ENCODE measurements at places on chromosomes 5 and 9. TPM values are rescaled to one million over a fixed set of nuclear protein-coding genes. Genes with fewer than 3 reads are reported as not detected.

- H3K4me3 ChIP-seq, result no peak overlapping the region
- no peak overlapping the region for H3K27ac ChIP-seq
- peaks cover 4% of the 10 kb centered on the region for H3K27me3 ChIP-seq
- no peaks in the 10 kb centered on the region for H3K36me3 ChIP-seq
These were observed 108.2 kb downstream of the TTLL11 start for GRCh38 chr9:121984726-121985402.

DNA sequence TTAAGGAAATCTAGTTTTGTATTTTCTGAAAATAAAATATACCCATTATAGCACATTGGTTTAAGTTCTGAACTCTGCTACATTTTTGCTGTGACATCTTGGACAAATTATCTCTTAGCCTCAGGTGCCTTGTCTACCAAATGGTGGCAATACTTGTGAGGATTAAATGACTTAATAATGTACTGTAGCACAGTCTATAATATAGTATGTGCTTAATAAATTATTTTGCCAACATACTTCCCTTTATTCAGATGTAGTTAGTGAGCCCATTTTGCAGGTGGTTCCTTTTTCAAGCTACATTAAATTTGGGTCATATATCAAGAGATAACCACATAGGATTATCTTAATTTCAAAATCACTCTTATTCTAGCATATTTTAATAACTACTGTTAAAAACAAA is 3.2 kb downstream of the ETF1 start:
- peak overlapping the region; percentile 97 for H3K4me3 ChIP-seq
- peaks cover 3% of the 10 kb centered on the region for H3K4me1 ChIP-seq
- peak overlapping the region; percentile 96 for H3K27ac ChIP-seq
- no peak for DNase-seq
- H3K36me3 ChIP-seq, result peaks cover 72% of the 10 kb centered on the region

DNA sequence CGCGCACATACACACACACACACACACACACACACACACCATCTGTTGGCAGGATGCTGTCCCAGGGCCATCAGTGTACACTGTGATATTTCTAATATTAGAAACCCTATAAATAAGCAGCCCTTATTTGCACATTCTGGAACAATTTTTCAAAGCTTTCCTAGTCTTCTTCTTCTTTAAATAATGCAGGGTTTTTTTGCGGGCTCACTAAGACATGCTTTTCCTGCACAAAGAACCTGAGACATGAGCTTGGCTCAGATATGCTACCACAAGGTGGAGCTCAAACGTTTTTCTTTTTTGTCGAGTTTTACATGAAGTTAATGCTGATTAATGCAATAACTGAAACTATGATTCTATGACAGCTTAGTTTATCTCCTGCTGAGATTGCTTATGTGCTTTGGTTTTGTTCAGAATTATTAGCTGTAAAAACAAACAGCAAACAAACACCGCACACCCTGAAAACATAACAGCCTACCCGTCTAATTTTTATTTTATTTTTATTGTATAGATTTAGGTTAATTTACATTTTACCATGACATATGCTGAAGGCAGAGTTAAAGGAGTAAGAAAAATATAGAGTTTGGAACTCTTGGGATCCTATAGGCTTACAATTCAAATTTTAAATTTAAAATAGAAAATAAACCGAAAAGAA is 95.8 kb downstream of the ALDH1A1 start:
- no peak overlapping the region for H3K4me3 ChIP-seq
- peak overlapping the region; percentile 86 for H3K27ac ChIP-seq
- DNase-seq, result peak; percentile 11
- H3K4me1 ChIP-seq, result peaks cover 18% of the 10 kb centered on the region

Gene PCSK1
- not detected for total RNA-seq

Gene SPINK4
- not detected for total RNA-seq
